AML-193 (cell line): ENCODE measurements at places on chromosomes 5 and 9.
A peak's percentile ranks its signal among the peaks of the same experiment; 100 is the strongest.

DNA sequence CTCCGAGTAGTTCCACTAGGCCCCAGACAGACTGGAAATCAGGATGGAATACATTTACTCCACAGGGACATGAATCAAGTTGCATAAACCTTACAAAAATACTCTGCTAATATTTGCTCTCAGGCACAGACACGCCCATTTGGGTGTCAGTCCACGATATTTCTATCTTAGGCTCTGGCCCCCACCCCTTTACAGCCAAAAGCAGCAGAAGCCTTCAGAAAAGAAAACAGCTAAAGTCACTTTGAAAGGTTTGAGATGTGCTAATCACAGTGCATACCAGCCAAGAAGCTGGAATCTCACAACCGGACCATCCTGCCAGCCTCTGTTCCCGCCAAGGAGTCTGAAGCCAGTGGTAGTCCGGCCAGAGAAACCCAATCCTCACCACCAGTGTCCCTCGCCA is 22.6 kb downstream of the PTPN3 start:
- no peak for DNase-seq

DNA sequence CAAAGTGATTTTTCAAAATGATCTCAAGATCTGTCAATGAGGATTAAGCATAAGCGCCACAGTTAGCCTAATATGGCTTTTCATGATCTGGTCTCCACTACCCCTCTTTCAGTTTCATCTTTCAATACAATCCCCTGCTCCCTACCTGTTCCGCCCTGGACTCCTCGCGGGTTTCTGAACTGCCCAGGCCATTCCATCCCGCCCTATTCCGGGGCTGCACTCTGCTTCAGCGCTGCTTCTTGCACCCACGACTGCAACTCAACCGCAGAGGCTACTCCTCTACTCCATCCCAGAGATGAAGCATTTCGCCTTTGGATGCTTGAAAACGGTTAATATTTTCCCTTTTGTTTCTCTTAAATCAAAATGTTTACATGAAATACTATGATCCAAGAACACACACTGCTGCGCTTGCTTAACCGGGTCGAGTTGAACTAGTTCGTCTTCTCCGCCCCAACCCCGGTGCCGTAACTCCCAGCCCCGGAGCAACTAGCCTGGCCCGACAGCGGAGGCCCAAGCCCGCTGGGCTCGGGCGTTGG is 716 bp upstream of the OTULIN start:
- no peak for DNase-seq

DNA sequence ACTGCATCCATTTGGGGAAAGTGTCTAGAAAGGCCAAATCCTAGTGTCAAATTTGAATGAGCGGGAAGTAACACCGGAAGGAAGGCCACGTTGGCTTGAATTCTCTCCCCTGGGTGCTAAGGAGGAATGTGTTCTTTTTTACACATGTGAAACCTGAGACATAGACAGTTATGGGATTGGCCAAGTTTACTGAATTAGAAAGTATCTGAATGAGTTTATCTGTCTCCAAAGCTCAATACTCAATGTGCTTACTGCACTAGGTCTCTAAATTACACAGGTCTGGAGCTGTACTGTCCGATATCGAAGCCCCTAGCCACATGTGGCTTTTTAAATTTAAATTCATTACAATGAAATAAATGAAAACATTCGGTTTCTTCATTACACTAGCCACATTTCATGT is 6.0 kb downstream of the DMRT1 start:
- DNase-seq, result no peak

DNA sequence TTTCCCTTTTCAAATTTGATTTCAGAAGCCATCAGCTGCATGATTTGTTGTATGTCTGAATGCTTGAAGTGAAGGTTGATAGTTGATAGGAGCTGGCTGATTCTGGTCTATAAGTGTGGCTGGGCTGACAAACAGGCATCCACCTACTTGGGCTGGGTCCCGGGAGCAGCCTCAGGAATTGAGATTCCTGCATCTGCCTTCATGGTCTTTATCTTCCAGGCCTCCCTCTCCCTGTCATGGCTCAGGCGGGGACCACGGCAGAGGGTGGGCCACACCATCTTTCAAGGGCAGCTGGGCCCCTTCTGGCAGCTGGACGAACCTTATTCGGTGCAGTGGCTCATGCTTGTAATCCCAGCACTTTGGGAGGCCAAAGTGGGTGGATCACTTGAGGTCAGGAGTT is 55.9 kb downstream of the ROPN1L start:
- no peak for DNase-seq

- no peak for DNase-seq
These were observed 777.0 kb upstream of the WWC1 start for GRCh38 chr5:167514461-167514860.

DNA sequence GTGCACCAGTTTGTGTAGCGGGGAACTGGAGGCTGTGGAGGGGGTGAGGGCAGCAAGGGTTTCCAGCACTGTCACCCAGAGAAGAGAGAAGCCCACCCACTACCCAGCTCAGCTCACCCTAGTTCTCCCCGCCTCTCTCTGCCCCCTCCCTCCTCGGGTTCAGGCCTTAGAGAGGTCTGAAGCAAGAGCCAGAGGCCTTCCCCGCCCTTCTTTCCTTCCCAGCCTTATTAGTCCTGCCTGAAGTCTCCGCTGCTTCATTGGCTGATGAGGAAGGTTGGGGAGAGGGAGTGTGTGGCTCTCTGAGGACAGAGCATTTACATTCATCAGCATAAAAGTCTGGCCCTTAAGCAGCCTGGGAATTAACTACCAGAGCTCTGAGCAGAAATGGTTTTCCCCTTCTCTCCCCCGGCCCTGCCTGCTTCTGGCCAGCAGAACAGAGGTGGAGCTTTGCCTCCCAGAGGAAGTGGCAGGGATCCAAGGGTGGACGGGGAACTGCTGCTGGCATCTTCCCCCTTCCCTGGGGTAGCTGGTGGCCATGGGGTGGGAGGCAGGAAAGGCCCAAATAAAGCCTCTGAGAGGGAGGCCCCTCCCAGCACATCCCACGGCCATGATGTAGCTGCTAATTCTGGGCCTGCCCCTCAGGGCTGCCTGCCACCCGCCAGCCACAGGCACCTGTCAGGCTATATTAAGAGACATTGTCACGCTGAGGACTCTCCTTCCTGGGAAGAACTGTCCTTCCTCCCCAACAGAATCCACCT is 4.1 kb downstream of the DNAJB5 start:
- no peak for DNase-seq

GRCh38 chr5:83104021-83104420 is 26.7 kb downstream of the XRCC4 start:
- DNase-seq, result no peak

DNA sequence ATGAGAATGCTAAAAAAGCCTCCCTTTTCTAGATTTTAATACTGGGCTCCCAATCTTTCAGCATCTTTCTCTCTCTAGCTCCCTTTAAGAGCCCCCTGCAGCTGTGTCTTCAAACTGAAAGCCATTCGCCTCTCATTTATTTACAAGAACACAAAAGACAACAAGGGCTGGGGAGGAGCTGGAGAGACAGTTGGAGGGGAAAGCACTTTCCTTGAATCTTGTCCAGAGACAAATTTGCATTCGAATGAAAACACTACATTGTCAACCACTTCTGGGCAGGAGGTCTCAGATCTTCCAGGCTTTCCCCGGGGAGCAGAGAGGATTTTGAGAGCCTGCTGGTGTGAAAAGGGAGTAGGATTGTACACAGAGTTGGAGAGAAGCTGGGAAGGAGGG is 518.3 kb downstream of the CTNND2 start:
- no peak for DNase-seq

DNA sequence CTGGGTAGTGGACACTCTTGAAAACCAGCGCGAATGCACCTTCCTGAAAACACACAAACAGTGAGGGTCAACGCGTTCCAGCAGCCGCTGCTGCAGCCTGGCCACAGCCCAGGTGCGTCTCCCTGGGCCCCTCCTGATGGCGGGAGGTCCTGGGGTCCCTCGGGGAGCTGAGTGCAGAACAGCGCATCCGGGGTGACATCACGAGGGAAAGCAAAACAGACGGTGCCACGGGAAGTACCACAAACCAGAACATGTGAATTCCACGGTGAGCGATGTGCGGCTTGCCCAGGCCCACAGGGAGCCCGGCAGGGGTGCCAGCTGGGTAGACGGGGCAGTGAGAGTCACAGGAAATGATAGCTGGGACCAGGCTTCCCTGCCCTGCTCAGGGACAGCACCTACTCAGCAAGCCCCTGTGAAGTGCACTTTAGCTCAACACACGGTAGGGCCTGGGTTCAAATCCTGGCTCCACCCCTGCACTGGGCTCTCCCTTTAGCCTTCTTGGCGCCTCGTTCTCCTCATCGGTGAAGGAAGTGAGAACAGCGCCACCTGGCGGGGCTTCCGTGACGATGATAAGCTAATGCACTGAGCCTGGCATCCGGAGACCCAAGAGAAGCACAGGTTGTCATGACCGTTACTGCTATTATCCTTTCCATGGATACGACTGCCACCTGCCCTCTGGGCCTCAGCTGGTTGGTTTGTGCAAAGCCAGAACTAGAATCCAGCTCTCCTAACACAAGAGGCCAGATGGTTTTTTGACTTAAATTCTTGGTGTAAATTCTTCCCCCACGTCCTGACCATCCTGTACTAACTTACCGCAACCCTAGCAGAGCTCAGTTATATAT is 24.6 kb downstream of the GFPT2 start:
- DNase-seq, result peak; percentile 71

- no peak for DNase-seq
These were observed 124.7 kb downstream of the WNK2 start for GRCh38 chr9:93308676-93309075.

DNA sequence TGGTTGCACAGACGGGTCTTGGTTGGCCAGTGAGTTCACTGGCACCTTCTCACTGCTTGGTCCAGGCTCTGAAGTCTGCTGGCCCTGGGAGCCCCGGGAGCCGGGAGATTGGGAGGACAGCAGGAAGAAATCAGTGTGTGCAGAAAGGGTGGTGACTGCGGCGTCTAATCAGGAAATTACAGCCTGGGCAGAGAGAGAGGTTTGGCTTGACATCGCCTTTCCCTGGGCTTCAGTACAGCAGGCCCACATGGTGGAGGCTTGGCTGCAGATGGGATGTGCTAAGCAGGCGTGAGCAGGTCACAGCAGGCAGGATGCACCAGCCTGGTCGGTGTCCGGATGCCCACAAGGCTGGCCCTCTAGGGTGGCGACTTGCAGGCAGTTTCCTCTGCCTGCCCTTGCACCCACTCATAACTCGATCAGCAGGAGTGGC is 17.2 kb downstream of the PITX1 start:
- DNase-seq, result no peak

DNA sequence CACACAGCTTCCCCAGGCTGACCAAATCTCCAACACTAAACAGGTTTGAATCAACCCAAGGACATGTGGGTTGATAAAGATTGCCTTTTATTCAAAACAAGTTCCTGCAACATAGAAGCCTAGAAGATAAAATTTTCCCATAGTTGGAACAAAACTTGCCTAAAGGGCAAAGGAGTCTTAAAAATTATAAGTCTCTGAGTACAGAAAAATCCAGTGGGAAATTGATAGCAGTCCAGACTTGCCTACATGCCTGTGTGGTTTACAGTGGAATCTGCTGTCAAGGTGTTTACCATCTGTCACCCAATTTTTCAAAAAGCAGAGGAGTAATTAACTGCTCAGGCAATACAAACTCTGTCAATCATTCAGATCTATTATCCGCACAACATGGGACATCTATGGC is 168.2 kb downstream of the PPP2R2B start:
- no peak for DNase-seq

- DNase-seq, result no peak
These were observed 8.5 kb upstream of the C9orf72 start for GRCh38 chr9:27581826-27582225.

GRCh38 chr5:67896311-67896929 is 319.1 kb upstream of the PIK3R1 start:
- peak; percentile 22 for DNase-seq

DNA sequence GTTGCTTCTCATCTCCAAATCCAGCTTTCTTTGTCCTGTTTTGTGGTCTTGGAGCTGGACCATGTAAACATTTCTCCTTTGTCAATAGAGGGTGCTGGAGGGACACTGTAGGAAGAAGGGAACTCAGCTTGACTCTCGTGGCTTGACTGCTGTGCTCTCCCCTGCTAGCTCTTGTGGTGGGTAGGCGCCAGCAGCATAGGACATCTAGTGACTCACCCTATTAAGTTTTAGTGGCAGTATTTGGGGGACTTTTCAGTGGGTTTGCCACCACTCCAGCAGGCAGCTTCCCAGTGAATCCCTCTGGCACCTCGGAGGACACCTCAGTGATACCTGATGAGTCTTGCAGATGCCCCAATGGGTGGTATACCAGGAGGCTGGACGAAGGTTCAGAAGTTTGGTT is 97.8 kb downstream of the TSSK1B start:
- DNase-seq, result peak; percentile 46

- no peak for DNase-seq
These were observed 11.6 kb downstream of the ANKH start for GRCh38 chr5:14859980-14860379.

DNA sequence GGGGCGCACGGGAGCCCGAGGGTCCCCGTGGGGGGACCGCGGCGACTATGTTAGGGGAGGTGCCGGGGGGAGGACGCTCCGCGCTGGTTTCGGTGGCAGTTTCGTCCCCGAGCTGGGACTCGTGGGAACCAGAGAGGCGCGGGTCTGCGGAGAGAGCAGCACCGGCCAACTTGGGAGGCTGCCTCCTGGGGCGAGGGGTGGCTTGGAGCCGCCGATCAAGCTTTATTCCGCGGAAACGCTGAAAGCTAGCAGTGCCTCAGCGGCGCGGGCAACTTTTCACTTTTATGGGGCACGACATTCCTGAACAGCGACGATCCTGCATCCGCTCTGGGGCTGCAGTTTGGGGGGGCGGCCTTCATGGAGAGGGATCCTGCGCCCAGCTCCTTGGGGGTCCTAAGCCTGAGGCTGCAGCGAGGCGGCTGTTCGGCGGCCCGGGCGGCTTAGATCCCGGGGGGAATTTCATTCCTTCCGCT is 369 bp downstream of the OCLN start:
- DNase-seq, result no peak
